ENCODE measurements at places on chromosomes 7 and 10.

DNA sequence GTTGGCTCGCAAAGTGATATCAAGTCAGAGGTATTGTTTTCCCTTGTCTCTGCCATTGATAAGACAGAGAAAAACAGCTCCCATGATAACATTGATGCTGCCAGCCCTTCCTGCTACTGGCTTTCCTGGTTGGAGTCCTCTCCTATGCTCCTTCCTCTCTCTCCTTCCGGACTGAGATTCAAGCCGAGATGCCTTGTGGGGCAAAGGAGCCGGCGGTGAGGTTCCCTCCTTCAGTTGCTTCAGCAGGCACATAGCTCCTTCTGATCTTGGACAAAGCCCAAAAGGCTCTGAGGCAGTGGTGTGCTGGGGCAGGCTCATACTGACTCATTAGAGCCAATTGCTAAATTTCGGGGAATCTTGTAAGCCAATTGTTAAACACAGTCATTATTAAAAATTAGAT, 8.8 kb upstream of the ZCCHC24 start:
- DNase-seq = no peak

DNA sequence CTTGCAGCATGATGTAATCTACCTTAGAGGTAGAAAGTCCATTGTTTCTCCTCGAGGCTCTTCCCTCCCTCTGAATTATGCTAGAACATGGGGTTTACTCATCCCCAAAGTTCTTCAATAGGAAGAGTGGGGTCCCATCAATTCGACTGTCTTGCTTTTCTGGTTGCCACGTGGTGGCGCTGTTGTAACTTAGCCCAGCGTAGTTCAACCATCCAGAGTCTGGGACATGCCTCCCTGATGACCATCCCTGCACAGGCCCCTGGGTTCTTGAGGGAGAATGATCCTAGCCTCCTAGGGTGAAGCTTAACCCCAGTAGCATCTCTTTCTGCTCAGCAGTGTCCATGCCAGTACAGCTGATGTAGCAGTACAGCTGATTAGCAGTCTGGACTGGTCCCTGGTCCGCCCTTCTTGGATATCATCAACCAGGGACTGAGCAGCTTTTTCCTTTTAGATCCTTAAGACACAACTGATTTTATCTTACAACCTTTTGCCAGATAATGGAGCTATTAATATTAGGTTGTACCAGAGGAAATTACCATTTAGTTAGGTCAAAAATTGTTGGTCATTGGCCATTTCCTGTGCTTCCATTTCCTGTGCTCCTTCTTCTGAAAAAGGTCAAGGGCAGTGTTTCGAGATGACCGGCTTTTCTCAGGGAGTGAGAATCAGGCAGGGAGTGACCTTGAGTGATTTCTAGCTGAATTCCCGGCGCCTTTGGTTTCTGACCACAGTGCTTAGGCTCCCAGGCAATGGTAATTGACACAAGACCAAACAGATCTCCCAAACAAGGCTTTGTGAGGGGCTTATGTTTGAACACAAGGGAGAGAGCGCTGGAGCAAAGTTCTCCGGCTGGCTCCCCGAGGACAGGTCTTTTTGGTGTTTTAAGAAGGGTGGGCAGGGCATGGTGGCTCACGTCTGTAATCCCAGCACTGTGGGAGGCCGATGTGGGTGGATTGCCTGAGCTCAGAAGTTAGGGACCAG, 65.4 kb downstream of the TACC2 start:
- no peak for DNase-seq

- DNase-seq = no peak
Observed at GRCh38 chr7:16811551-16811950, 6.8 kb upstream of the AGR2 start.

- no peak for DNase-seq
Observed at GRCh38 chr7:29977886-29978651, 11.5 kb downstream of the SCRN1 start.

DNA sequence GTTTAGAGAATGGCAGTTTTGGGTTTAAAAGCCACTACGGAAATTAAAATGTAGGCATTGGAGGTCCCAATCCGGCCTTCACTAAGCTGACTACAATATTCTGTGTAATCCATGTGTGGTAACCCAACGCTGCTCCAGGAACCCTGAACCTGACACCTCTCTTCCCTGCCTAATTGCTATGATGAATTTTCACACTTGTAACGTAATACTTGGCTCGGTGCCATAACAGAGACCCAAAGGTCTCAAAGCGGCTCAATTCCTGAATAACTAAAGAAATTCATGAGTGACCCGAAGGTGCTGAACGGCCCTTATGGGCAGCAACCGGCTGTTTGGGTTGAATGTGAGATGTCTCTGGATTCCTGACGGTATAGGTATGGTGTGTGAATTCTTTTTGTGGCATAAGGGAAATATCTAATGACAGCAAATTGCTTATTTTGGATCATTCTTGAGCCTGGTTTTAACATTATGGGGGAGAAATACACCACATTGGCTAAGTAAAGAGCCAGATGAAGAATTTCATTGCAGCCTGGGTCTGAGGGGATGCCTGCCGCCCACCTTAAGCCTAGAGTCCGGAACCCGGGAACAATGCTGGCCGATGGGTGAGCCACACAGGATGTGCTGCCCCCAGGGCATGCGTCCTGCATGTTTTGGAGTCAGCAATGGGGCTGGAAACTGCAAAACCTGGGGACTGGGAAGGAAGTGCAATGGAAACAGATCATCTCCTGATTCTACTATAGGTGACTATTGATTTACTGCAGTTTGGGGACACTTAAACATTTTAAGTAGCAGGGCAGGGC, 69.7 kb upstream of the FZD8 start:
- no peak for DNase-seq

- DNase-seq = no peak
Observed at GRCh38 chr10:82674036-82674435, 799.0 kb downstream of the NRG3 start.

GRCh38 chr7:3559278-3559677, 258.2 kb downstream of the SDK1 start:
- no peak for DNase-seq

- DNase-seq = no peak
Observed at GRCh38 chr7:13104128-13104527, 416.7 kb downstream of the ARL4A start.

DNA sequence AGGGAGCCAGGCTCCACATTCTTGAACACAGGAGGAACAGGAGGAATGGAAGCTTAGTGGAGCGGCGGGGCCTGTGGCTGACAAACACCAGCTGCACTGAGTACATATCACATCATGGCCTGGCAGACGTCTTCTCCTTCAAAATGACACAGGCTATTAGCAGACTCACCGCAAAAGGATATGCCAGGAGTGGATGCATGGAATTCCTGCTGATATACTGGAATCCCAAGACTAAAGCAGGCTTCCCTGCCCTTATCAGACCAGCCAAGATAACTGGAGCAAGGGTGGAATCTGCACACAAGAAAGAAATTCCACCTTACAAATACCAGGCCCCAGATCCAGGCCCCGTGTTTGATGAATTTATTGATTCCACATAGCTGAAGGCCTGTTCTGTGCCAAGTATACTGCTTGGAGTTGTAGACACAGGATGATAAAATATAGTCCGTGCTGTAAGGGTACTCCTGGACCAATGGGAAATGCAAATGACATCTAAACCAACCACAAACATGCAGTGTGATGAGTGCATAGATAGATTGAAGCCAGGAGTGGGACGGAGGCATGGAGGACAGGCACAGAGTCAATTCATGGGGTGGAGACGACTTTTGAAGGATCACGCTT, 480.5 kb upstream of the ZMIZ1 start:
- no peak for DNase-seq

- no peak for DNase-seq
Observed at GRCh38 chr7:66629222-66630062, 761 bp downstream of the KCTD7 start.

DNA sequence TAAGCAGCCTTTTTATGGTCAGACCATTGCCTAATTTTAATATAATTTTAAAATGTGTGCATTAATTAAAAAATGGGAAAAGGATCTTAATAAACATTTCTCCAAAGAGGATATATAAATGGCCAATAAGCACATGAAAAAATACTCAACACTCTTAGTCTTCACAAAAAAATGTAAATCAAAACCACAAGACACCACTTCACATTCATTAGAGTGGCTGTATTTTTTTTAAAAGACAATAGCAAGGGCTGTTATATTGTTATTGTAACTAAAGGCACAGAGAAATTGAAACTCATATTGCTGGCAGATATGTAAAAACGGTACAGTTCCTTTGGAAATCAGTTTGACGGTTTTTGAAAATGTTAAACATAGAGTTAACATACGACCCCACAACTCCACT, 3.2 kb upstream of the CROT start:
- DNase-seq = no peak

GRCh38 chr7:148058092-148058491, 532.5 kb upstream of the C7orf33 start:
- DNase-seq = no peak

DNA sequence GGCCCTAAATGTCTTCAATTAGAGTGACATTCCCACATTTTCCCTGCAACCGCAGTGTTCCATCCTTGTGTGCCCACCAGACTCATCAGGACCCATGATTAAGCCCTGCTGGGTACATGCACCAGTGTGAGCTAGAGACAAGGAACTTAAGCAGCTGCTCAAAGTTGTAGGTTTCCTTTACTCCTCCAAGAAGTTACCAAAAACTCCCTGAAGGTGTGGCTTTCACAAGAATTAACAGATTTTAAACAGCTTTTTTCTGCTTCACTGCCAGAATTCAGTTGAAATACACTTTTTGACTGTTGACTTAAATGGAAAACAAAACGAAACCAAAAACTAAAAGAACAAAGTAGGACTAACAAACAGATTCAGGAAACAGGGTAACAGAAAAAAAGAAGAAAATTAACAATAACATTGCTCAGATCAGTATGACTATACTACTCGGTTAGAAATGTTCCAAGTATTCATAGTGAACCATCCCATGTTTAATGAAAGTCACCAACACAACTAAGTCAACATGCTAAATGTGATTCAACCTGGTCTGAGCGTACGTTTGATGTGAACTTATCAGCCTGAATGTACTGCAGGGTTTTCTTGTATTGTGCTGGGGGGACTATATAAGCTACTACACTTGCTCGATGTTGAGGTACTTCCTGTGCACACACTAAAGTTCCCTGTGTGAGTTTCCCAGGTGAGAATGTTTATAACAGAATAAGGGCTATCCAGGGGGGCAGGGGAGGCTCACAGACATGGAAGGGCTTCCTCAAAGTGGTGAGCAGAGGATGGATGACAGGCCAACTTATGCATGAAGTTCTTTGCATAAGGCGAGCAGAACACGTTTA, 22.2 kb downstream of the SLC37A3 start:
- DNase-seq = peak; percentile 41

- DNase-seq = no peak
Observed at GRCh38 chr7:118311121-118311836, 86.8 kb downstream of the ANKRD7 start.

- no peak for DNase-seq
Observed at GRCh38 chr10:63120554-63120953, 12.6 kb upstream of the NRBF2 start.

DNA sequence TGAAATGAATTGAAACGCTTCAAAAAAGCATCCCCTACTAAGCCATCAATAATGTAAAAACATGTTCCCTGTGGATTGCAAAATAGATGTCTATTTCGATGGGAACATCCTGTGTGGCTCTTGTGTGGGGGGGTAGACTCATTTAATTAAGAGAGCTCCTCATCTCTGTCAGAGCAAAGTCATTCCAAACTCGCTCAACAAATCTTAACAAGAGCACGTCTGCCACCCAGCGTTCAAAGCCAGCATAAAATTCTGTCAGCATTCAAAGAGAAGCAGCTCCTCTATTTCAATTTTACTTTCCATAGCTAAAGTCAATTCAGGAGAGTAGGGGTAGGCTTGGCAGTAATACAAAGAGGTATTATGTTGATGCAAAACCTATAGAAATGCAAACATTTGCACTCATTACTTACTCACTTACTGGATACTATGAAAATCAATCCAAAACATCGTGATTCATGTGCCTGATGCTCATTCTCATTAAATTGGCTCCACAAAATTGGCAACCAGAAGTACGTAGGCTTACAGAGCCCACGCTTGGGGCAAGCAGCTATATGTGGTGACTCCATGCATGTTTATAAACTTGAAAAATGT, 114.9 kb downstream of the IPMK start:
- no peak for DNase-seq

DNA sequence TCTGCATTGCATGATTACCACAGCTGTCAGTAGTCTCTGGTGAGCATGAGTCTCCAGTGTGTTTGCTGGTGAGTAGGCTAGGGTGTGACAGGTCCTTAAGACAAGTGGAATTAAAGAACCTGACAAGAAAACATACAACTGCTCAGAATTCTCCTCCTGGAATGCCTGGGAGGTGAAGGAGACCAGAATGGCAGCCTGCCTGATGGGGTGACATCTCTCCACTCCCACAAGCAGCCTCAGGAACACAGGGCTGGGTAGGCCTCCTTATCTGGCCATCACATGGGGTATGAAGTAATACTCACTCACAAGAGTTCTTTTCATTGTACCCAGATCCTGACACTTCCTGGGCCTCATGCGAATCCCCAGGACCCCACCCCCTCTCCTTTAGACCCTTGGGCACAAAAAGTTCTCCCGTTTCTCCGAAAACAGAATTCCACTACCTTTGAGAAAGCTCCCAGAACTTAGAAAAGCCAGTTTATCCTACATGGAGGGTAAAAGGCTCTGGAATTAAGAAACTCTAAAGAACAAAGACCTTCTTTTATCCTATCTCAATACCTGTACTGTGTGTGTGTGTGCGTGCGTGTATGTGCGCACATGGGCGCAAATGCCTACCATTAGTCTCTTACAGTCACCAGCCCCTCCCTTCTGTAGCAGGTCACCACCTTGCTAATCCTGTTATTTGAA, 33.4 kb upstream of the C1GALT1 start:
- no peak for DNase-seq

GRCh38 chr10:121754666-121755065, 156.4 kb upstream of the FGFR2 start:
- DNase-seq = no peak

DNA sequence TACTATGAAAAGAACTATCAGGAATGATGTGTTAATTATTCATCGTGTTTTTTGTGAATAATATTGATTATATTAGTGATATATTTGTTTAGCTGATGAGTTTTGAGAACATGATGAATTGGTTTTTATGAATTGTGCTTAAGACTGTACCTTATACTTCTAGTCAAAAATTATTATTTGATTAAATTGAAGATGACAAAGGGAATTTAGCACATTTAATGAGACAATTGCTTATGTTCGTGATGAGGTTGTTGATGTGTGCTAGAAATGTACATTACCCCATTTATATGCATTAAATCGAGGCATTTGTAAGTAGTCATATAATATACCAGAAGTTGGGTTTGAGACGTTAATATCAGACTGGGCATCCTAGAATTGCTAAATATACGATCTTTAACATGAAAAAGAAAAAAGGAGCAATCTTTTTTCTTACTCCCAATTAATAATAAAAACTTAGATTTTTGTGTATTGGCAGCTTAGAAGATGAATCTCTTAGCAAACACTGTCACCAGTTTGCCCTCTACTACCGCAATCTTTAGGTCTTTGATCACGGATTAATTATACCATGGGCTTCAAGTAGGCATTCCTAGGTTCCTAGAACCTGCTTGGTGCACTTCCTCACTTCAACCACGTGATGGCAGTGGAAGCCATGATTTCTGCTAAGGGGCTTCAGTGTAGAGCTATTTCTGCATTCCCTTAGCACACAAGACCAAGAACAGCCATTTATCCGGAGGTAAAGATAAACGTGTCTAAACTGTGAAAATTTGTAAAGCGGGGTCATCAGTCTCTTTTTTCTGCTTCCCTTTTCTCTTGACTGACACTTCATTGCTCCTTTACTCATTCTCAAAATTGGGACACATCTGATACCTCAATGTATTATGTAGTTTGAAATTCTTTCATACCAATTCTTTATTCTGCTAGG, 1.6 kb downstream of the KLHDC10 start:
- peak; percentile 68 for DNase-seq
